ENCODE measurements at places on chromosomes 2 and 18.

- DNase-seq = no peak
Measured at GRCh38 chr2:216502381-216503158, 3.9 kb downstream of the RPL37A start.

- no peak for DNase-seq
Measured at GRCh38 chr2:209938906-209939305, 63.5 kb upstream of the RPE start.

DNA sequence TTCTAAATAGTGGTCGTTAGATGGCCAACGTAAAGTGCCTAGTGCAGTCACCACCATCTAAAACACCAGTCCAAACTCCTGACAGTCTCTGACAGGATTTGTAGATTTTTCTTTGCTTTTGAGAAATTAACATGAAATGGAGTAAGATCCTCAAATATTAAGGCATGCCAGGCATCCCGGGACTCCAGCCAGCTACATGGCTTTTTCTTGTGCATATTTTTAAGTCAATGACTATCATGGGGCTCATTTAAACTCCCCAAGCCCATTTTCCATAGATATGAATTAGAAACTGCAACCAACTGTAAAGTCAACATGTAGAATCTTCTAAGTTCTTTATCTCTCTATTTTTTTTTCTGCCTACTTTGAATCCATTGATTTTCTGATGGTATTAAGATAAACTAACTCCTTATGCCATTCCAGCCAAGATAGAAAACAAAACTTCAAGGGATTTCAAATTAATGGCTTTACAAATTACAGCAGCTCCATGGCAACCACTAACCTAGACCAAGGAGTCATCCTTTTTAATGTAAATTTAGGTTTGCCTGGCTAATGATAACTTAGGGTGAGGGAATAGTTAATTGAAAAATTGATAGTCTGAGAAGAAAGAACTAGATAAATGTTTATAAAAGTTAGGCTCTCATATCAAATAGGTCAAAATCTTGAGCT is 764.1 kb upstream of the NXPH2 start:
- DNase-seq = no peak

DNA sequence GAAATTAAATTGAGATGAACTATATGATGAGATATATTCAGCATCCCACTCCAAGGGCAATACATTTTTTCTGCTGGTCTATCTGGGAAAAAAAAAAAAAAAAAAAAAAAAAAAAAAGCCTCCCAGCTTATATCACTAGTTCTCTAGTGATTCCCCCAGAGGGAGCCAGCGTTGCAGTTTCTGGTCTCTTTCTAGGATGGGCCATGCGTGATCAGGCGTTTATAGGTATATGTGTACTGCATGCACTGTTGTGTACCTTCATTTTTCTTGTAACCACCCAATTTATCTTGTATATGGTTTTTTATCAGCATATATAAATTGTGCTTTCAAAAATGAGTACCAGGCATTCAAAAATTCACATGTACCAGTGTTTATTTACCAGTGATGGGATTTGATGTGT is 35.1 kb downstream of the DCDC2C start:
- no peak for DNase-seq

DNA sequence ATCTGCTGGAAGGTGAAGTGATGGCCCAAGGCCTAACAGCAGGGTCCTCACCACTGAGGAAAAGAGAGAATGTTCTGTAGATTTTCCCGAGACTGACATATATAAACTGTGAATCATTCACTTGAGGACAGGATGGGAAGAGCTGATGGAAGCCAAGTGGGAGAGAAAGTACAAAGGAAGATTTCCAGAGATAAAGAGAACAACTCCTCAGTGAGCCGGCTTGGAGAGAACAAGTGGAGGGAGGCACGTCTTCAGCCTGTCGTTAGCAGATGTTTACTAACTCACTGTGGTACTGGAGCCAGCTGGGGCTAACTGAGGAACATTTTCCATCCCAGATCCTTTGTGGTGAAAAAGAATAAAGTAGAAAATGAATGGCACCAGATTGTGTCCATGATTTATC is 552.9 kb upstream of the TNP1 start:
- no peak for DNase-seq

Measured in activated T-helper 1 cell treated with anti-CD3 and anti-CD28 coated beads, Interleukin-2, amount 50 U/mL, for 16 hours (primary cell).